ENCODE measurements at places on chromosomes 4 and X.
A peak's percentile ranks its signal among the peaks of the same experiment; 100 is the strongest.

- no peaks in the 10 kb centered on the region for H3K27me3 ChIP-seq
- H3K36me3 ChIP-seq: peaks cover 30% of the 10 kb centered on the region
- DNase-seq: no peak
- H3K4me1 ChIP-seq: peaks cover 64% of the 10 kb centered on the region
Measured at GRCh38 chr4:7842384-7843279, 97.0 kb downstream of the AFAP1 start.

DNA sequence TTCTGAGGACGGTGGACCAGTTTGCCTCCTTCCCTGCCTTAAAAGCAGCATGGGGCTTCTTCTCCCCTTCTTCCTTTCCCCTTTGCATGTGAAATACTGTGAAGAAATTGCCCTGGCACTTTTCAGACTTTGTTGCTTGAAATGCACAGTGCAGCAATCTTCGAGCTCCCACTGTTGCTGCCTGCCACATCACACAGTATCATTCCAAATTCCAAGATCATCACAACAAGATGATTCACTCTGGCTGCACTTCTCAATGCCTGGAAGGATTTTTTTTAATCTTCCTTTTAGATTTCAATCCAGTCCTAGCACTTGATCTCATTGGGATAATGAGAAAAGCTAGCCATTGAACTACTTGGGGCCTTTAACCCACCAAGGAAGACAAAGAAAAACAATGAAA is 255.3 kb downstream of the RAPGEF2 start:
- no peaks in the 10 kb centered on the region for H3K27me3 ChIP-seq
- peak overlapping the region; percentile 1 for H3K4me3 ChIP-seq
- DNase-seq: no peak
- peak overlapping the region; percentile 89 for H3K27ac ChIP-seq

GRCh38 chr4:128068918-128069317 is 7.8 kb downstream of the LARP1B start:
- no peak overlapping the region for H3K27ac ChIP-seq
- H3K4me1 ChIP-seq: peaks cover 9% of the 10 kb centered on the region
- no peak overlapping the region for H3K4me3 ChIP-seq
- DNase-seq: no peak

GRCh38 chrX:18855919-18856644 is 127.8 kb downstream of the PHKA2 start:
- peak overlapping the region; percentile 91 for H3K27ac ChIP-seq
- H3K36me3 ChIP-seq: no peaks in the 10 kb centered on the region
- no peak overlapping the region for H3K4me3 ChIP-seq
- no peak for DNase-seq
